ENCODE measurements at places on chromosomes 7 and 10.
A peak's percentile ranks its signal among the peaks of the same experiment; 100 is the strongest.

DNA sequence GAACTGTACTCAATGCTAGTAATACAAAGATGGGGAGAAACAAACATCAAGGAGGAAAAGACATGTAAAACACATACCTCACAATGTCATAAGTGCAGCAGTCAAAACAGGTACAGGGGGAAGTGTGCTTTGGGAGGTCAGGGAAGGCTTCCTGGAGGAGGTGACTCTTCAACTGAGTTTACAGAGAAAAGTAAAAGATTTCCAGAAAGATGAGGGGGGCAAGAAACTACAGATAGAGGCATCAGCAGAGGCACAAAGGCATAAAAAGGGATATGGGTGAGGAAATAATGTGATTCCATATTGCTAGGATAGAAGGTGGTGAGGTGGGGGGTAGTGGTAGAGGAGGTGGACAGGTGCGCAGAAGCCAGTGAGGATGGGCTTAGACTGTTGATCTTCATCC, 95.0 kb downstream of the LSM5 start:
- DNase-seq = no peak

- DNase-seq = no peak
Measured at GRCh38 chr7:19567011-19567410, 141.8 kb downstream of the POLR1F start.

DNA sequence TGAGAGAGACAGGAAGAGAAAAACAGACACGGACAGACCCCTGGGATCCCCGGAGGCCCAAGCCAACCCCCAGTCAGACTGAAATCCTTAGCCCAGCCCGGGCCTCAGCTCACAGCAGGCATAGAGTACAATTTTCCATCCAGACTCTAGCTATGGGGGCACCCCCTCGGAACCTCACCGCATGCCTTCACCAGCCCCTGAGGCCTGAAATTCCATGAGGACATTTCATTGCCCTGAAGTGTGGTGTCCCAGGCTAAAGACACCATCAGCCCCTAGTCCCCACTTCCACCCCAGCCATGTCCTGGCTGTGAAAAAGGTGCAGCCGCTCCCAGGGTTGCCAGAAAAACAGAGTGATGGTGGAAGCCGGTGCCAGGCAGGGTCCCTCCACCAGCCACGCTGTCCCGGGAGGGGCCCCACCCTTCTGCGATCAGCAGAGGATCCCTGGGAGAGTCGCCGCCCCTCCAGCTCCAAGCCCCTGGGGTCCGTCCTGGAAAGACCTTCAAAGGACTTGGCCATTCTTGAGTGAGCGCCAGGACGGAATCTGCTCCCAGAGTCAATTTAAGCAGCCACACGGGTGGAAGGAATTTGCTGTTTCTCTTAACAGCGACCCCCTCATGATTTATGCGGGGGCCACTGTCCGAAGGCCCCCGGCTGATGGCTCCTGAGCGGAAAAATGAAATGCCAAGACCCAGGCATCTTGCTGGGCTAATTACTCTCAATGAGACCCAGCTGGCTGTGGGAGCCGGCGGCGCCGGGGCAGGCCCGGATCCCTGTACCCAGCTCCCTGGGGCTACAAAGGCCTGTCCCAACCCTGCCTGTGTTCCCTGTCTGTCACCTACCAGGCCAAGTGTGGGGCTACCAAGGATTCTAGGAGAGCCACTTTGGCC, 23.2 kb downstream of the MYL10 start:
- DNase-seq = no peak

DNA sequence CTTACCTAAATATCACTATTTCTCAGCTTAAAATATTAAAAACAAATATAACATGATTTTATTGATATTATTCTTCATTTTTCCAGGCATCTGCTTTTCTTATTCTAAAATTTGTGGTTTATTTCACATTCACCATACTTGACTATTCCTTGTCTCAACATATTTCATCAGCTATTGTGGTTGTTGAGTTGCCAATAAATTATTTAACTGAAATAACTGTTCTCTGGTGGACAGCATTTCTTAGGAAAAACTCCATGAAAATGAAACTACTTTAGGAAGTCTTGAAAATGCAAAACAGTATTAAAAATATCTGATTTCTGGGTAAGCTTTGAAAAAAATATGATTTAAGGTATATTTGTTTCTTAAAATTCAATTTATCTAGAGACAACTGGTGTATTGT, 122.9 kb upstream of the SEMA3A start:
- DNase-seq = peak; percentile 24

GRCh38 chr10:102988404-102989314, 70.6 kb downstream of the CNNM2 start:
- no peak for DNase-seq

- DNase-seq = no peak
Measured at GRCh38 chr7:99402854-99403253, 5.5 kb downstream of the PDAP1 start.

DNA sequence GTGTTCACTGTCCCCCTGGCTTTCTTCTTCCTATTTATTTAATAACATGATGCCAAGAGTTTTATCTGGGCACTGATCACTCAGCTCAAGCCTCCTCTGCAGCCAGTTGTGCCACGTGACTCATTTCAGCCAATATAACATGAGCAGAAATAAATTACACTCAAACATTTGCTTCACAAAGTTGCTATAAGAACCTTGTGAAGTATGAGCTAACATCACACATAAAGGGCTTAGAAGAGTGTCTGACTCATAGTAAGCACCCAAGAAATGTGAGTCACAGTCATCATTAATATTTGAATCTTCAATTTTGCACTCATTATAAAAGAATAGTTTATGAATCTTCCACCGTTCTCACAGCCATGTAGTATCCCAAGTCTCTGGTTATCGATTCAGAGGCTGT, 414.6 kb upstream of the NPVF start:
- no peak for DNase-seq

- peak; percentile 15 for DNase-seq
Measured at GRCh38 chr10:128078136-128078969, 47.9 kb downstream of the MKI67 start.

GRCh38 chr7:55486192-55486590, 86.1 kb downstream of the VOPP1 start:
- no peak for DNase-seq

DNA sequence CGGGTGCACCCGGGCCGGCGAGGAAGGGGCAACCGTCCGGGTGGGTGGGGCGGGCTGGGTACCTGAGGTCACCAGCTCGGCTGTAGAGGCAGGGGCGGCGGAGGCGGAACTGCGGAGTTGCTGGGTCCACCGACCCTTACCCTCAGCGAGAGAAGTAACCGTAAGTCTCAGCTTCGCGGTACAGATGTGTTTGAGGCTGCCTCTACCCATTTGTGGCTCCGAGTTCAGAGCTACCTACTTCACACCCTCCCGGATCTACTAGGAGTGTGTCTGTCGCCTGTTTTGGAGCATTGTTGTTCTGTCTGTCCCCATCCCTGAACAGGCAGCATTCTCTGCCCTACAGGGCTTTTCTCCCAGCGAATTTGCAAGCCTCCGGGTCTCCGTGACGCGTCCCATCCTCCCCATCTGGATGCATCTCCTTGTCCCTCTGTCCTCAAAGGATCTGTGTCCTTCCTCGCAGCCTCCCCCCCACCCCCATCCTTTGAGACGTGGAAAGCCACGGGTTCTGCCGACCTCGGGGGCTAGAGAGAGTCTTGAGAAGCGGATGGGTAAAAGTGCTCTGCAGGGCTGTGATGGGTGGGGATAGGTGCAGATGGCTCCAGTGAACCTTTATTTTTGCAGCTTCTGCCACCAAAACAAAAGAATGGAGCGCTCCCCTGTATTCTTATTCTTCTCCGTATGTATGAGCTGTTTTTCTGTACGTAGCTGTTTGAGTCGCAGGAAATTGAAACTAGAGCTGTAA, 757 bp downstream of the ANKIB1 start:
- no peak for DNase-seq

DNA sequence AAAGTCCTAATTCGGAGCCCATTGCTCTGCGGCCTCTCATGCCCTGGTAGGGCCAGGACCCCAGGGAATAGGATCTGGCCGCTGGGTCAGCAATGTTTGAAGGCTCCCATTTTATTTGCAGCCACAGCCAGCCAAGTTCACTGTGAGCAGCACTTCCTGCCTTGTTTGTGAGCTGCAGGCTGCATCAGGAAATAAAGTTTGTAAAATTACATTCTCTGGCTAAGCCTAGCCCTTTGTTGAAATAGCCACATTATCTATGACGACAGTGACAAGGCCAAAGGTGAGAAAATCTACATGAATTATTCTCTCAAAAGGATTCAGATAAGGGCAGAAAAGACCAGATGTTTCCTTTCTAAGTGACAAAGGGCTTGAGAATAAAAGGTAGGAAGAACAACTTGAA, 23.7 kb upstream of the ITGB1 start:
- no peak for DNase-seq

DNA sequence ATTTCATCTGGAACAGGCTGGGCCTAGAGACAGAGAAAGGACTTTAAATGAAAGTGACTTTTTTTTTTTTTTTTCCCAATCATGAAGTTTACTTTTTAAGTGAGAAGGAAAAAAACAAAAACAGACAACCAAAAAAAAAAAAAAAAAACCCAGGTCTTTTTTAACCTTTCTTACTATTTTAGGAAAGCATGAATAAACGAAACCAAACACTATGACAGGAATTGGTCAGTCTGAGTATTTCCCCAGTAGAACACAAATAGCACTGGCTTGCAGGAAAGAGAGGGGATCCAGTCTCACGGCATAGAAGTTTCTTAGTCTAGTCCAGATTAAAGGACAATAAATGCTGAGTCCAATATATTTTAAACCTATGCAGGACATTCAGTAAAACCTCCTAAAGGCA, 180.5 kb upstream of the CCDC6 start:
- DNase-seq = no peak

- DNase-seq = no peak
Measured at GRCh38 chr7:54704851-54705250, 54.2 kb downstream of the SEC61G start.

GRCh38 chr7:152865011-152865410, 105.5 kb downstream of the ACTR3B start:
- DNase-seq = no peak
